ENCODE measurements at places on chromosomes 6 and 20.
A peak's percentile ranks its signal among the peaks of the same experiment; 100 is the strongest.

DNA sequence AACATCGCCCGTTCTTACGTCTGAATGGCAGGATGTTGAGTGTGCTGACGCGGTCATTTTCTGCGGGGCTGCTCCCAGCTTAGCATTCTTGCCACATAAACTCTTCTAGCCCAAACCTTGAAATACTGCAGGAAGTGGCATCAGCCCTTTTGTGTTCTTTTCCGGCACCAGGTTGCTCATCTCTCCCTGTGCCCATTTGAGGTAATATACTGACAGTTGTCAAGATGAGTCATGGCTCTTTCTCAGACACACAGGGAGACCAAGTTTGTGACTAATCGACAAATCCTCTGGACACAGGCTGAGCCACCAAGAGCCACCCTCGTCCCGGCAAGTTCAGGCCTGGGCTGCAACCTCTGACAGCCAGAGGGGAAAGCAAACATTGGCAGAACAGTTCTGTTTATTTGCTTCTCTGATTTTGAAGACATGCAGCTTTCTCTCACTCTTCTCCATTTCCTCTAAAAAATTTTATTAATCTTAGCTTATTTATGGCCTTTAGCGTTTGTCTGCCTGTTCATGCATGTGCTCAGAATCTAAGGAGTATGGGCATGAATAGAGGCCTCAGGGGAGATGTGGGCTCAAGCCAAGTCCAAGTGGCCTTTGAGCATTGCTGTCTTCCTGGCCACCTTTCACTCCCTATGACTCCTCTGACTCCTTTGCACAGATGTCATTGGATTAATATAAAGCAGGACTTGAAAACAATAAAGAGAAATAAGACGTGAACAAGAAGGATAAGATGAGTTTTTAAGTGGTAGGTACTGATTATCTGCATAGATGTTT, 328.2 kb upstream of the JAG1 start:
- peak; percentile 97 for DNase-seq

- DNase-seq = no peak
Observed at GRCh38 chr20:53964501-53965253, 105.7 kb downstream of the BCAS1 start.

GRCh38 chr6:25275436-25275835, 3.7 kb upstream of the CARMIL1 start:
- DNase-seq = no peak

GRCh38 chr6:52787917-52788316, 15.7 kb downstream of the GSTA1 start:
- DNase-seq = no peak

DNA sequence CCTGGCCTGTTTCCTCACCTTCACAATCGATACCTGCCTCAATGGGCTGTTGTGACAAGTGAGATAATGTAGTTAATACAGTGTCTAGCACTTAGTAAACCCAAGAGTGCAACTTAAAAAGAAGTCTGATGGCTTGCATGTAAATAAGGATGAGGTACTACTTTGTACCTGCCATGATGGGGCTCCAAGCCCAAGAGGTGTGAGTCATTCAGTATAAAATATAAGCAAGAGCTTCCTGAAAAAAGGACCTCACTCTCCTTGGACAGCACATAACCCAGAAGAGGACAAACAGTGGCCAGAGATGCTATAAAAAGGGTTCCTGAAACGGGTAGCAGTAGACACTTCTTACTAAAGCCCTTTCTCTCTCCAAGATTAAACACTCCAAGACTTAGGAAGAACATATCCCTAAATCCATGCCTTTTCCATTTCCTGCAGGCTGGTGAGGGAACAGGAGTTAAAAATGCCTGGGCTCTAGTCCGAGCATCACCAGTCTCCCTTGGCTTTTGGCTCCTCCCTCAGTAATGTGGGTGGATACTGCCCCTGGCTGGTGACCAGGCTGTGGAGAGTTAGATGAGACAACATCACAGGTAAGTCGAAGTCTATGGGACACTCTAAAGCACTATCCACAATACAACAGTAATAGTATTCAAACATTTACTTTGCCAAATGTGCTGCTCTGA, 4.3 kb downstream of the UBE2V1 start:
- no peak for DNase-seq

GRCh38 chr20:61387954-61388348, 135.9 kb downstream of the CDH4 start:
- DNase-seq = no peak

DNA sequence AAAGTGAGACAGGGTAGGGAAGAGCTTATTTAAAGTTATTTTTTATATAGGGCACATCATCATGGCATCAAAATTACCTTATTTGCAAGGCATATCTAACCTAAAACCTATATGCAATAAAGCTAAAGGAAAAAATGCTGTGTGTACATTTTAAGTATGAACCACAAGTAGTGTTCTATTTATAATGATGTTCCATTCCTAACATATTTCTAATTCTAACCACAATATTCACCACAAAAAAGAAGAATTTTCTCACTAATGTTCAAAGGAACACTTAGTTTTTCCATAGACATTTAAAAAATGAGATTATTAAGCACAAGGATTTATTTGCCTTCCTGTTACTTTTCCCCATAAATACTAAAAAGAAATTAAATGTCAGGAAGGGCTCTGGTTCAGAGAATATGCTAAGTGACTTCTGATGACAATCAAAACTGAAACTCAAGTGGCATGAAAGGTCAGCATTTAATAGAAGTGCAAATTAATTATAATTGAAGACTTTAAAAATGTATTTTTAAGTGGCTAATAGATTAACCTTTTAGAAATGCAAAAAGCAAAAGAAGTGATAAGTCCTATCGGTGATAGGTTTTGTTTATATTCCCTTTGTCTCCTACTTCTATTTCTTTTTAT, 25.1 kb downstream of the GPR63 start:
- no peak for DNase-seq

DNA sequence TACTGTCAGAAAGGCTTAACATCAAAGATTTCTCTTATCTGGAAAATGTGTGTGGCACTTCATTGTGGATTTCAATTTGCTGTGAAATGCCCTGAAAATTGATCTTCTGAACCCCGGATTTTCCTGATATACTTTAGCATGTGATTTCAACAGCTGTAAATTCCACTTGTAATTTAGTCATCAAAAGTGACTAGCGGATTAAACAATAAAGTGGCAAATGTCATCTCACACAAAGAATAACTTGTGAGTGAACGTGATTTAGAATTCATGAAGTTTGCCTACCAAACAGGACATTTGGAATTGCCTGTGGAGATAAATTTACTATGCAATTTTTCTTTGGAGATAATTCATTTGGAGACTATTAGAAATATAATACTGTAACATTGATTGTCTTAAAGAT, 601.6 kb downstream of the COL12A1 start:
- DNase-seq = no peak

- no peak for DNase-seq
Observed at GRCh38 chr6:63793465-63794137, 158.0 kb downstream of the PHF3 start.

DNA sequence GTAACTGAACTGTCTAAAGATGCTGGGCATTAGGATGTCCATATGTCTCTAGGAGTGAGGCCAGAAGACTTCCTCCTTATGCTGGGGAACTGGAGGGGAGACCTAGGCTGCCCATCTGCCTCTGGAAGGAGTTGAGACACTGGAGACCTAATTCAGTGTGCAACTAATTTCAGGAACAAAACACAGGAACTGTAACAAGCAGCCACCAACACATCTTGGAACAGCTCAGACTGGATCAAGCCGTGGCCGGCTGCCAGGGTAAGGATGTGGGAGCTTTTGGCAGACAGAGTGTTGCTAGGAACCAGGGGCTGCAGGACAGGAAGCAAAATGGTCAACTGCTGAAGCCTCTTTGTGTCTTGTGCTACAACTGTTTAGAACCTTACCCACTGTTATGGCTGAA, 16.4 kb upstream of the MAS1 start:
- no peak for DNase-seq

DNA sequence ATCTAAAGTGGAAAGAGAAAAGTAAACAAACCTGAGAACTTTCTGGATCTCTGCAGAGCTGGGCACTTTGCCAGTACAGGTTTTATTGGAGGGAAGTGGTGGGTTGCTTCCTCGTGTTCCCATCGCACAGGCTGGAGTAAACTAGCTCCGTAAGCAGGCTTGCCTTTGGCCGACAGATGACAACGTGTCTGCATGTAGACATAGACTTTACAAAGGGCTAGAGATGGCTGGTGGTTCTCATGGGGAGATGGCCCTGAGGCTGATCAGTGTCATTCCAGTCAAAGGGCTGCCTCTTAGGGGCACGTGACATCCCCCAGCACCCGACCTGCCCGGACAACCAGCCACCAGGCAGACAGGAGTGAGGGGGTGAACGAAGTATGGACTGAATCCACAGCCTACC, 98.8 kb downstream of the YTHDF1 start:
- no peak for DNase-seq

GRCh38 chr6:33147807-33148666, 44.2 kb downstream of the COL11A2 start:
- DNase-seq = no peak

- no peak for DNase-seq
Observed at GRCh38 chr20:35600176-35600992, 15.2 kb upstream of the SPAG4 start.

DNA sequence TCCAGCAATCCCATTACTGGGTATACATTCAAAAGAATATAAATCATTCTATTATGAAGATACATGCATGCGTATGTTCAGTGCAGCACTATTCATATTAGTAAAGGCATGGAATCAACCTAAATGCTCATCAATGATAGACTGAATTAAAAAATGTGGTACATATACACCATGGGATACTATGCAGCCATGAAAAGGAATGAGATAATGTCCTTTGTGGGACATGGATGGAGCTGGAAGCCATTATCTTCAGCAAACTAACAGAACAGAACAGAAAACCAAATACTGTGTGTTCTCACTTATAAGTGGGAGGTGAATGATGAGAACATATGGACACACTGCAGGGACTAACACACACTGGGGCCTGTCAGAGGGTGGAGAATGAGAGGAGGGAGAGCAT, 261.6 kb downstream of the GMDS start:
- no peak for DNase-seq

GRCh38 chr20:10453241-10453640, 18.1 kb downstream of the SLX4IP start:
- DNase-seq = no peak

DNA sequence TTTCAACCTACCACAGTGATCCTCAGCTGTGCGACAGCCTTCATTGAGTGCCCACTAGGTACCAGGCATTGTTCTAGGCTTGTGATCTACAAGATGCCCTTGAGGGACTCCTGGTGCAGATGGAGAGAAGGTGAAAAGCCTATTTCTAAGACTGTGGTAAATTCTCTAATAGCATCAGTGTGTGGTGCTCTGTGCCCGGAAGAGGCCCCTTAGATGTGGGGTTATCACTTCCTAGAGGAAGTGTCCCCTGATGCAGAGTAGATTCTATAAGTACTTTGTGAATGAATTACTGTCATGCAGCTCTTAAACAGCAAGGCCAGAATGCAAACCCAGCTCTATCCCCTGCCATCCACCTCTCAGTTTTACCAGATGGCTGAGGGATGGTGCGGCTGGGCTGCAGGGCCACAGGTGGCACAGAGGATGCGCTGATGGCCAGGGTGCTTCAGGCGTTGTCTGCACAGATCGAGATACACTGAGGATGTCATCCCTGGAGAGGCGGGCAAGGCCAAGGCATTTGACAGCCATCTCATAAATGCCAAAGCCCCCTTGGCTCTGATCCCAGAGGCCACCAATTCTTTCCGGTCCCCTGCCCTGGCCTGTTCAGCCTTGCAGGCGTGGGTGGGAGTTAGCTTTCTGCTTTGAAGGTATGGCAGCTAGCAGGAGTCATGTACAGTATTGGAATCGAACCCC, 96.7 kb downstream of the TOX2 start:
- no peak for DNase-seq

GRCh38 chr20:20814685-20815084, 102.2 kb upstream of the RALGAPA2 start:
- no peak for DNase-seq

DNA sequence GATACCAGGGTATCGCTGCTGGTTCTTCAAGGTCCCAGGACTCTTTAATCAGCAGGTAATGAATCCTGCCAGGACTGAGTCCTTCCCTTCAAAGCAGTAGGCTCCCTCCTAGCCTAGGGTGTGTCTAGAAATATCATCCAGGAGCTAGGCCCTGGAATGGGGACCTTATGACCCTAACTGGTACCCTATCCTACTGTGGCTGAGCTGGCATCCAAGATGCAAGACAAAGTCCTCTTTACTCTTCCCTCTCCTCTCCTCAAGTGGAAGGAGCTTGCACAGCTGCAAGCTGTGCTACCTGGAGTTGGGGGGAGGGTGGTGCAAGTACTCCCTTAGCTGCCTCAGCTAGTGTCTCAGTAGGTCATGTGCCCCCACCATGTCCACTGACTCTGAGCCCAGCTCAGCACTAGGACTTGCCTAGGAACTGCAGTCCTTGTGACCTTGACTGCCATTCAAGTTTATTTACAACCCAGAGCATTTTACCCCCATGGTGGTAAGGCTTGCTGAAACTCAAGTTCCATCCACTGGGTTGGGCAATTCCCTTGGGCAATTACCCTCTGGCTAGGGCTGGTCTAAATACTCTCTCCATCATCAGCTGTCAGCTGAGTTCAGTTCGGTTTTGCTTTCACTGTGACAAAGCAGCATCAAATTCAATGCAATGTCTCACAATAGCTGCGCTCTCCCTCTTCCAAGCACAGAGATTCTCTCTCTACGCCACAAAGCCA, 48.4 kb upstream of the TOP1 start:
- no peak for DNase-seq

GRCh38 chr6:150230832-150231524, 88.1 kb downstream of the PPP1R14C start:
- DNase-seq = no peak

DNA sequence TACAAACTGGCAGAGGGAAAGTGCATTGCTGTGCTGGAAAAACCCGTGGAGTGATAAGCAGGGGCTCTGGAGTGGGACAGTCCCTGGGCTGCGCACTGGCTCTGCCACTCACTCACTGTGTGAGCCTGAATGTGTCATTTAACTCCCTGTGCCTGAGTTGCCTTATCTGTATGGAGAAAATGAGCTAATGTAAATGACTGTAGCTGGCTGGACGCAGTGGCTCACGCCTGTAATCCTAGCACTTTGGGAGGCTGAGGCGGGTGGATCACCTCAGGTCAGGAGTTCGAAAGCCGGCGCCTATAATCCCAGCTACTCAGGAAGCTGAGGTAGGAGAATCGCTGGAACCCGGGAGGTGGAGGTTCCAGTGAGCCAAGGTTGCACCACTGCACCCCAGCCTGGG, 18.4 kb upstream of the RPN2 start:
- DNase-seq = no peak

DNA sequence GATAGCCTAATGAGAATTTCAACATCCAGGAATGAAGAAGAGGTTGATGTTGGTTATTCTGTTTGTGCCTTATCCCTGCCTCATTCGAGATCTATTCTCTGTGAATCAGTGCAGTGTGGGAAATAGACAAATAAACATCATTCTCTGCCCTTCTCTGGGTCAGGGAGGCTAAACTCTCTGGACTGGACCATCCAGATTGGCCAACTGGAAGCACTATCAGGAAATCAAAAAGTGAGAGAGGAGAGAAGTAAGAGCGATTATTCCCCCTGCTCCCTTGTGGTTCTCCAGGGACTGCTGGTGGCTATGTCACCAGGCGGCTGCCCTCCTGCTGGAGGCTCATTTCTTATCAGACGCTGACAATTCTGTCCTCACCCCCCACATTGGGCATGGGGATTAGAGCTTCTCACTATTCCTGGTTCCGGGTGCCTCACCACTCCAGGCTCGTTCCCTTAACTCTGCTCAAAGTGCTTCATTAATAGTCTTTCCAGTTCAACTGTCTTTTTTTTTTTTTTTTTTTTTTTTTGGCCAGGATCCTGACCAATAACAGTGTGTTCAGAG, 201.7 kb upstream of the RREB1 start:
- no peak for DNase-seq
